ENCODE measurements at places on chromosomes 7 and 10. TPM values are rescaled to one million over a fixed set of nuclear protein-coding genes. Genes with fewer than 3 reads are reported as not detected.
A peak's percentile ranks its signal among the peaks of the same experiment; 100 is the strongest.

DNA sequence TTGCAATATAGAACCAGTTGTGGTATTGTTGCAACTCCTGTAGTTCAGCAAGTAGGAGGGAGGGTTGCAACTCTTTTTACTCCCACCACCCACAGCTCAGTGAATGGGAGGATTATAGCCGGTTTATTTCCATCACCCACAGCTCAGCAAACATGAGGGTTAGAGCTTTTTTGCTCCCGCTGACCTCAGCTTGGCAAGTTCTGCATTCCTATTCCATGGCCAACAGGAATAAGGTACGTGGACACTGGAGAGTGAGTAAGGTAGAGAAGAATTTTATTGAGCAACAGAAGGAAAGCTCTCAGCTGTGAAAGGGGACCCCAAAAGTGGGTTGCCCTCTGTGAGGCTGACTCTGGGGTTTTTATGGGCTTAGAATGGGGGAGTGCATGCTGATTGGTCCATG is 167.1 kb upstream of the SMIM30 start:
- no peaks in the 10 kb centered on the region for H3K4me1 ChIP-seq
- no peaks in the 10 kb centered on the region for H3K27me3 ChIP-seq
- H3K4me3 ChIP-seq, result no peak overlapping the region
- H3K36me3 ChIP-seq, result no peaks in the 10 kb centered on the region
- DNase-seq, result no peak

DNA sequence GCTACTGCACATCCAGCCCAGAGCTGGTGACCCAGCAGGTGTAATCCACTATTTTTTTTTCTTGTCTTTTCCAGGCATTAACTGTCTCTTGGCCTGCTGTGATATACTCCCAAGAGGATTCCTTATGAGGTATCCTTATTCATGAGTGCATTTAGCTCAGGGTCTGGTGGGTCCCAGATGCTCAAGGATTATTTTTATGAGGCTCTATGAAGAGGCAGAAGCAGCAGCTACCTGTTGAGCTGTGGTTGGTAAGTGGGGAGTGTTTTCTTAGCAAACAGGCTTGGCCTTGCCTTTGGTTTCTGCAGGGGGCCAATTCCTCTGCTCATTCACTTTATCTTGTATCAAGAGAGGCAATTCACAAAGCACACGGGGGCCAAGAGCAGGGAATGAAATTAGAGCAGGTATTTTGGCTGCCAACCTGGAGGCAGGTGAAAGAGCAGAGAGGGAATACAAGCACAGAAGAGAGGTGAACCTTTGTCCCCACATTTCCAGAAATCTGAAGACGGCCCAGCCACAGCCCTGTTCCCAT is 221.6 kb downstream of the TMEM178B start:
- no peak overlapping the region for H3K27ac ChIP-seq
- no peak overlapping the region for H3K4me3 ChIP-seq
- no peak for DNase-seq
- no peaks in the 10 kb centered on the region for H3K36me3 ChIP-seq
- H3K27me3 ChIP-seq, result no peaks in the 10 kb centered on the region

DNA sequence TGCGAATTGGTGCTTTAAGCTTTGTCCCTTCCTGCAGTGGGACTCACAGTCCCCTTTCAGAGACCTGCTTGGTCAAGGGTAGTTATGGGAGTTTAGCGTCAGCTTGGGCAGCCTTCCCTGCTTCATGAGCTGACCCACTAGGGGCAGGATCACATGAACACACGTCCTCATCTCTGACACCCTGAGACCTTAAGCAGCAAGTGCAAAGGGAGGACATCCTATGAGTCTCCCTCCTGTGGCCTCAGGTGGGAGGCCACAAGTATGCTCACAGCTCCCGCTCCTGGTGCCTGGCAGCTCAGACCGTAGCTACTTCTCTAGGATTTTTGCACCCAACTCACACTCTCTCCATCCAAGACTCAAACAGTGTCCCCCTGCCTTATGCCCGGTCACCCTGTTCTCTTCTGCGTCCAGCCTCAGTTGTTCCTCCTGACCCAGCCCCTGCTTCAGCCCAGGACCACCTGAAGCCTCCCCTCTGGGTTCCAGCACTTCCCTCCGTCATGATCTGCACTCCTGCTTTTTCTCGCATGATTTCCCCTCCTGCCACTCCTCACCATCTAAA is 136.6 kb upstream of the FAM20C start:
- H3K4me1 ChIP-seq, result no peaks in the 10 kb centered on the region
- no peak overlapping the region for H3K27ac ChIP-seq
- no peak for DNase-seq
- no peaks in the 10 kb centered on the region for H3K27me3 ChIP-seq
- no peaks in the 10 kb centered on the region for H3K36me3 ChIP-seq

DNA sequence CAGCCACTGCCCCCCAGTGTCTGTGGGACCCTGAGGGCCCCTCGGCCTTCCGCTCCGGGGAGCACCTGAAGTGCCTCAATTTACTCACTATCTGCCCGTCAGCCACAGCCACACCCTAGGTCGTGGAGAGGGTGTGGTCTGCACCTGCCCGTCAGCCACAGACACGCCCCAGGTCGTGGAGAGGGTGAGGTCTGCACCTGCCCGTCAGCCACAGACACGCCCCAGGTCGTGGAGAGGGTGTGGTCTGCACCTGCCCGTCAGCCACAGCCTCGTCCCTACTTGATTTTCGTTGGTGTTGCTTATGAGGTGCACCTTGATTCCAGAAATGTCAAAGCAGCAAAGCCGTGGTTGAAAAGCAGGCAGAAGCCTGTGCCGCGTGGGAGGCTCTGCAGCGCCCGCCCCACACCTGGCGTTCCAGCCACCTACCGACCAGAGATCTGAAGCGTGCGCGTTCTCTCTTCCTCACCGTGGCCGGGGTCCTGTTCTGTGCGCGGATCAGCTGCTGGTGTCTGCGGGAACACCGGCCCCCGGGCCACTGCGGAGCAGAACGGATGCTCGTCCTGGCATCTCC is 101.6 kb downstream of the DYNC2I1 start:
- H3K4me1 ChIP-seq, result no peaks in the 10 kb centered on the region
- no peaks in the 10 kb centered on the region for H3K36me3 ChIP-seq
- 0 out of 2 replicates have a peak overlapping the region, but pooled peaks have one; percentile 45 for H3K4me3 ChIP-seq
- H3K27ac ChIP-seq, result no peak overlapping the region
- DNase-seq, result no peak

GRCh38 chr7:45434167-45434784 is 139.9 kb upstream of the ADCY1 start:
- DNase-seq, result no peak
- H3K4me3 ChIP-seq, result no peak overlapping the region
- no peaks in the 10 kb centered on the region for H3K36me3 ChIP-seq
- H3K27me3 ChIP-seq, result no peaks in the 10 kb centered on the region
- no peaks in the 10 kb centered on the region for H3K4me1 ChIP-seq

DNA sequence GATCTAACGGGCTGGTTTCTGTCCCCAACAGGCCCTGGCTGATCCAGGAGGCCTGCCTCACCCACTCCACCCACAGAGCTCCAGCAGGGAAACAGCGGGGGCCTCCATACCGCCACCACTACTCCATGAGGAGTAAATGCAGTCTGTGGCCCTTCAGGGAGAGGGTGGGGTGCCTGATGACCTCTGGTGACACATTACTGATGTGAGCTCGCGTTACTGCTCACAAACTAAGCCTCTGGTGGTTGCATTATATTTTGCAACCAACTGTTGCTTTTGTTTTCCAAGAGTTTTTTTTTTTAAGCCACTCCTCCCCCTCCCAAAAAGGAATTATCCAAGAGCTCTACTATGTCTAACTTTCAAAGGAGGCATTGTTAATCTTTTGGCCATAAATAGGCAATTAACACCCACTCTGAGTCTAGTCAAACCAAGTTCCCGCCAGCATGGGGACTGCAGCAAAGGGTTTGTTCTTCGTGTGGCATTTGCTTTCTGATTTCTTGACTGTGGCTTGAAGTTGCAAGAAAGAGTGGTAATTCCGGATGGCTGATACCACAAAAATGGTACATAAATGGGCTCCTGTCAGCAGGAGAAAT is 72.6 kb downstream of the FAM53B start:
- H3K4me1 ChIP-seq, result no peaks in the 10 kb centered on the region
- no peak for DNase-seq
- H3K27me3 ChIP-seq, result no peaks in the 10 kb centered on the region
- peaks cover 2% of the 10 kb centered on the region for H3K36me3 ChIP-seq
- H3K27ac ChIP-seq, result no peak overlapping the region
- no peak overlapping the region for H3K4me3 ChIP-seq

DNA sequence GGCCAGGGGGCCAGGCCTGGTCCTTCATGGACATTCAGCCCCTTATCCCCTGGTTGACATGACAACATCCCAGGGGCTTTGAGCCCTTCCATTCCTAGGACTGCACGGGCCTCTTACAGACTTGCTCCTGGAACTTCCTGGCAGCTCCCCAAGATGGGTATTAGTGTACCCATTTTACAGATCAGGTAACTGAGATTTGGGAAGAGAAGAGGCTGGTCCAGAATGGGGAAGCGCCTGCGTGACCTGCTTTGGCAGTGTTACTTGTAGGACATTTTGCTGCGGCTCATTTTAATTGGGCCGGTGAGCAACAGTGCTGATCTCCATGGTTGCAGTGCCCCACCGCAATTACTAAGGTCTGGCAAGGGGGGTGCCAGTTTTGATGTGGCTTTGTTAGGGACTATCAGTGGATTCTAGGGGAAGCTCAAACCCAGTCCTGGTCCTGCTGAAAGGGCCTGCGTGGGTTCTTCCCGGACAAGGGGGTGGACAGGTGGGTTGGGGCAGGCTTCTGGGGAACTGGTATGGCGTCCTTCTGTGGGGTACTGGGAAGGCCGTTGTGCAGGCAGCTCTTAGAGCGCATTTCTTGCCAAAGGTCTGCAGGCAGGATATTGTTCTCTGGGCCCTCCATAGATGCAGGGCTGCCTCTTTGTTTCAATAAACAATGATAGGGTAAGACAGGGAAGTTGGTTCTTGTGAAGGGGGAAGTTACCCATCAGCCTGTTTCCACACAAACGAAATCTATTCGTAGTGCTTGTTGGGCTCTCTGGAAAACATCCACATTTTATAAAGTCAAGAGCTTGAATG is 137.6 kb downstream of the RGS10 start:
- H3K4me1 ChIP-seq, result peaks cover 7% of the 10 kb centered on the region
- peaks cover 2% of the 10 kb centered on the region for H3K36me3 ChIP-seq
- no peak overlapping the region for H3K27ac ChIP-seq
- H3K4me3 ChIP-seq, result no peak overlapping the region
- DNase-seq, result no peak

DNA sequence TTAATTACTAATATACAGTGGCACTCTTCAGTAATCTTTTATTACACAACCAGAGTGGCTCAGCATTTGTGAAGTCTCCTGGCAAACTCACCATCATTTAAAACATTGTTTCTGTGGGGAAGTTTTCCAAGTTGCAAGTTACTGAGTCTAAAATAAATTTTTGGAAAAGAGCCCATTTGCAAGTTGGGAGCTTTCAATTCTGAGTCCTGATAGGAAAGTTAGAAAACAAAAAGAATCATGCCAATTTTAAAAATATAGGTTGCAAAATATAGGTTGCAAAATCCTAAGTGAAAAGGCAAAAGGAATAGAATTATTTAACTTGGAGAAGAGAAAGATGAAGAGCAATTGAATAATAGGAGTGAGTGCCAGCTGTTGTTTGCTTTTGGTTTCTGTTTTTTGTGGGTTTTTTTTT is 378.8 kb upstream of the C7orf33 start:
- no peak for DNase-seq
- H3K4me1 ChIP-seq, result no peaks in the 10 kb centered on the region
- no peaks in the 10 kb centered on the region for H3K36me3 ChIP-seq
- no peak overlapping the region for H3K4me3 ChIP-seq

DNA sequence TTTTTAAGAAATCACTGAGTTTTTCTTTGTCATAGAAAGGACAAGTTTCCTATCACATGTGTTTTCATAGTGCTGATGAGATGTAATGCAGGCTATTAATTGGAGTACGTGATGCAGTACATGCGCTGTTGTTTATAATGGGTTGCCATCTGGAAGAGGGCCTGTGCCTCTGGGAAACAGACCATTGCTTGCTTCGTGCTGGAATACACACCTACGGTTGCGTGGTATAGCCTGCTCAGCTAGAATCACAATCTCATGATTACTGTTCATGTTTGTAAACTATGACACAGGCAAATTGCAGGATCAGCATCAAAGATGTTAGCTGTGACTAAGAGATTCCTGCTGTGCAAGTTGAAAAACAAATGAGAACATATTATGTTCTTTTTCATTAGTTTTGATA is 107.2 kb upstream of the STEAP1B start:
- H3K27ac ChIP-seq, result no peak overlapping the region
- H3K4me3 ChIP-seq, result no peak overlapping the region
- no peaks in the 10 kb centered on the region for H3K27me3 ChIP-seq
- H3K36me3 ChIP-seq, result no peaks in the 10 kb centered on the region
- peaks cover 9% of the 10 kb centered on the region for H3K4me1 ChIP-seq

DNA sequence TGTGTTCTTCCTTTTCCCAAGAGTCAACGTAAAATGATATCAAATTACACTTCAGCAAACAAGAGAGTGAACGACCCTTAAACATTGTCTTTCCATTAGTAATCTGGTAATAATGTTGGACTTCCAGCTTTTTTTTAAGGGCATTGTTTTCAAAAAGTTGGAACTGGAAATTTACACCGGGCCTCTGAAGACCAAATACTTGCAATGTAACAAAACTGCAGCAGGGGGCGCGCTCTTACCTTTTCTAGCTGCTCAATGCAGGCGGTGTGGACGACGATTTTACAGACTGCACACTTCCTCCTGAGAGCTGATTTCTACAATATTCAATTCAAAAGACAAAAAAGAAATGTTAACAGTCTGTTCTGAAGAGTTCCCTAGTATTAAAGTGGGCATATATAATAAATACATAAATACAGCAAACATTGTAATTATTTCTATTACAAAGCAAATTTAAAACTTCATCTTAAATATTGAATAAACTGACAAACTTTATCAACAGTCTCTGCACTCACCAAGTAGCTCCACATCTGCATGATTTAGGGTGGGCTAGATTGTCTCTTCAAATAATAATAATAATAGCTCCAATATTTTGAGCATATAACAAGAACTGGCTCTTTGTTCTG is 190.4 kb downstream of the DGKI start:
- H3K4me1 ChIP-seq, result no peaks in the 10 kb centered on the region
- peak; percentile 20 for DNase-seq
- no peak overlapping the region for H3K27ac ChIP-seq

DNA sequence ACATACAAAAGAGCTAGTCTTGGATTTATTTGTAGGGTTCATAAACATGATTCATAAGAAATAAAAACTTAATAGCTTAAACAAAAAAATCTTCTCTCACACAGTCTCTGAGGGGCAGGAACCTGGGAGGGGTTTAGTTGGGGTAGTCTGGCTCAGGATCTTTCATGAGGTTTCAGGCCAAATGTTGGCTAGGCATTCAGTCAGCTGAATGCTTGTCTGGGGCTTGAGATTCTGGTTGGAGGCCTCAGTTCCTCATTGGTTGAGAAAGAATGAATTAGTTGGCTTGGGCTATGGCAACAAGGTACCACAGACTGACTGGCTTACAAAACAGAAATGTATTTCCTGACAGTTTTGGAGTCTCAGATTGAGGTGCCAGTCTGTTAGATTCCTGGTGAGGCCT is 74.3 kb downstream of the ANKRD7 start:
- no peaks in the 10 kb centered on the region for H3K4me1 ChIP-seq
- no peak overlapping the region for H3K27ac ChIP-seq
- no peaks in the 10 kb centered on the region for H3K27me3 ChIP-seq

GRCh38 chr7:75823198-75823910 is 9.7 kb upstream of the CCL24 start:
- H3K4me1 ChIP-seq, result no peaks in the 10 kb centered on the region
- no peak overlapping the region for H3K27ac ChIP-seq
- H3K36me3 ChIP-seq, result no peaks in the 10 kb centered on the region

The ZNF727 gene
- total RNA-seq, result not detected

The PRKG1 gene
- total RNA-seq, result not detected

The ZNF804B gene
- total RNA-seq, result not detected

The GDF2 gene
- total RNA-seq, result not detected

The OR6V1 gene
- not detected for total RNA-seq

The IDI2 gene
- not detected for total RNA-seq
